Stimulated activated CD4-positive, alpha-beta T cell treated with anti-CD3 and anti-CD28 coated beads, Interleukin-12 subunit alpha, Interleukin-12 subunit beta, amount 100 ng/mL, for 24 hours (primary cell): ENCODE measurements at places on chromosomes 2 and 18.

- DNase-seq, result no peak
Measured at GRCh38 chr2:168555283-168555682, 99.2 kb downstream of the CERS6 start.

GRCh38 chr2:229230256-229230655 is 40.8 kb downstream of the PID1 start:
- DNase-seq, result no peak

GRCh38 chr2:226063704-226064440 is 664.4 kb downstream of the NYAP2 start:
- no peak for DNase-seq

- DNase-seq, result no peak
Measured at GRCh38 chr2:145484448-145485097, 964.7 kb upstream of the ZEB2 start.

- DNase-seq, result no peak
Measured at GRCh38 chr2:17821080-17821479, 4.8 kb downstream of the MSGN1 start.

DNA sequence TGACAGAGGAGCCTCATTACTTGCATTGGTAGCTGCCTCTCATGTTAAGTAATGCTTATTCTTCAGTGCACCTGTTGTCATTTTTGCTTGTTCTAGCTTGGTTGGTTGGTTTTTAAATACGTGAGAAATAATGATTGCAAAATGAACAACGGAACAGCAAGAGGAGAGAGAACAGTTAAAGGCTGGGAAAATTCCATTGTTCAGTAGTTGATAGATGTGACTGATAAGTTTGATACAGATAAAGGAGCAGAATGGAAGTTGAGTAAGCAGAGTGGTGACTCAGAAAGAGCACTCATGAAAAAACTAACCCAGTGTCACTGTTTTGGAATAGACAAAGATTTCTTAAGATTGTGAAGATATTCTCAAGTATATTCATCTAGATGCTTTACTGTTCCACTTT is 50.5 kb downstream of the MTA3 start:
- DNase-seq, result no peak

GRCh38 chr2:47493317-47494035 is 90.5 kb downstream of the MSH2 start:
- no peak for DNase-seq

- DNase-seq, result peak; percentile 46
Measured at GRCh38 chr2:234488913-234489451, 7.9 kb downstream of the ARL4C start.

- DNase-seq, result no peak
Measured at GRCh38 chr2:237592425-237592980, 2.0 kb upstream of the RAB17 start.

- DNase-seq, result no peak
Measured at GRCh38 chr2:33706410-33706809, 107.3 kb upstream of the FAM98A start.

DNA sequence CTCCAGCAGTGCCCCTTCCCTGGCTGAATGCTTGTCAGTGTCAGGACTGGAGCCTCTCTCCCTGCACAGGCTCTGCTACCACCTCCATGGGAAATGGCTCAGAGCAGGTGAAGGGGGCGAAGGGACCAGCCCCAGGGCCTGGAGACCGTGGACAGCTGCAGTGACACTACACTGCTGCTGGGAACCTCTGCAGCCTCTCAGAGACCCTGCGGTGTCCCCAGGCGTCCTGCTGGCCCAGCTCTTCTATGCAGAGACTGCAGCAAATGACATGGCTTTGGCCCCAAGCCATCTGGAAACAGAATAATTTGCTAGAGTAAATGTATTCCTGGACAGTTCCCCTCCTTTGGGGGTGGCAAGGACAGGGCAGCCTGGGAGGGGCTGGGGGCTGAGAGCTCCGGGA is 53.2 kb downstream of the CIB4 start:
- no peak for DNase-seq

- no peak for DNase-seq
Measured at GRCh38 chr18:47143899-47144485, 6.3 kb downstream of the HDHD2 start.

- DNase-seq, result no peak
Measured at GRCh38 chr2:103152556-103152955, 390.7 kb downstream of the TMEM182 start.

DNA sequence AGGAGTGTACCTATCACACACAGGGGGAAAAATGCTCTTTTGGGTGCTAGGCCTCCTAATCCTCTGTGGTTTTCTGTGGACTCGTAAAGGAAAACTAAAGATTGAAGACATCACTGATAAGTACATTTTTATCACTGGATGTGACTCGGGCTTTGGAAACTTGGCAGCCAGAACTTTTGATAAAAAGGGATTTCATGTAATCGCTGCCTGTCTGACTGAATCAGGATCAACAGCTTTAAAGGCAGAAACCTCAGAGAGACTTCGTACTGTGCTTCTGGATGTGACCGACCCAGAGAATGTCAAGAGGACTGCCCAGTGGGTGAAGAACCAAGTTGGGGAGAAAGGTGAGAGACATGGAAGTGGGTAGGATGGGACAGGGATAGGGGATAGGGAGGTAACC is 12.2 kb downstream of the DHRS9 start:
- DNase-seq, result no peak

DNA sequence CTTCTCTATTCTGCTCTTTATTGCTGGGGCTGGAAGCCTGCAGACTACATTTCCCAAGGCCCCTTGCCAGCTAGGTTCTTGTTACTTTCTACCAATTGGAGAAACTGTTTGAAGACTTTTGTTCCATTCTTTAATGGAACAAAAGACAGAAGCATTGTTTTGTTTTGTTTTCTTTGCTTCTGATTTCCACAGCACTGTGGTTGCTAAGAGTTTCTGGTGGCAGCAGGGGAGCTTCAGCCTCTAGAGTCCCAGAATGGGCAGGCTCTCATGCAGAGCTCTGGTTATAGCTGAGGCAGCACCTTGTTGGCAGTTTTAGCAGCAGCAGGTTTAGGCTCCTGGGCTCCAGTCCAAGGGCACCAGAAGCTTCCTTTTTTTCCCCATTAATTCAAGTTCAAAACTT is 234.3 kb downstream of the ETAA1 start:
- DNase-seq, result no peak

DNA sequence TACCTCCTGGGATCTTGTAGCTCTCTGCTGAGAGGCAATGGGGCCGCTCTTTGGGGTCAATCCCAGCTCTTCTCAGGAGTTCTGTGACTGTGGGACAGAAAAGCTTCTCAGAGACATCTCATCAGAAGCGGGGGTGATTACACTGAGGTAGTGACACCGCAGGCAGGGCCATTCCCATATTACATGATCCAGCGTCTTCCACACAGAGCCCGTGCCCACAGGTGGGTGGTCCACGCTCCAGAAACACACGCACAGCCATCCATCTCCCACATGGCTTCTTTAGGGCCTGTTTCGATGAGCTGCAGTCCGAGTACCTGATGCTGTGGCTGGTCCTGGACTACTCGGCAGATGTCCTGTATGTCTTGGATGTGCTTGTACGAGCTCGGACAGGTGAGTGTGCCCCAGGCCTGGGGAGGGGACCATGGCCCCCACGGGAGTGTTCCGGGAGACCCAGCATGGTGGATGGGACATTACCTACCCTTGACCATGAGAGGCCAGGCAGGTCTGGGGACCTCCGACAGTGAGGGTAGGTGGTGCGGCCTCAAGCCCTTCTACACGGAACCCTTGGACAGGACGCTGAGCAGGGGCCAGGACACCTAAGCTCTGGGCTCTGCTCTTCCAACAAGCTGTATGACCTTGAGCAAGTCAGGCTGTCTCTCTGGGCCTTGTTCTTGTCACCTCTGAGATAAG is 45.5 kb downstream of the CNGA3 start:
- DNase-seq, result no peak

- no peak for DNase-seq
Measured at GRCh38 chr2:19504400-19505198, 146.2 kb upstream of the OSR1 start.

DNA sequence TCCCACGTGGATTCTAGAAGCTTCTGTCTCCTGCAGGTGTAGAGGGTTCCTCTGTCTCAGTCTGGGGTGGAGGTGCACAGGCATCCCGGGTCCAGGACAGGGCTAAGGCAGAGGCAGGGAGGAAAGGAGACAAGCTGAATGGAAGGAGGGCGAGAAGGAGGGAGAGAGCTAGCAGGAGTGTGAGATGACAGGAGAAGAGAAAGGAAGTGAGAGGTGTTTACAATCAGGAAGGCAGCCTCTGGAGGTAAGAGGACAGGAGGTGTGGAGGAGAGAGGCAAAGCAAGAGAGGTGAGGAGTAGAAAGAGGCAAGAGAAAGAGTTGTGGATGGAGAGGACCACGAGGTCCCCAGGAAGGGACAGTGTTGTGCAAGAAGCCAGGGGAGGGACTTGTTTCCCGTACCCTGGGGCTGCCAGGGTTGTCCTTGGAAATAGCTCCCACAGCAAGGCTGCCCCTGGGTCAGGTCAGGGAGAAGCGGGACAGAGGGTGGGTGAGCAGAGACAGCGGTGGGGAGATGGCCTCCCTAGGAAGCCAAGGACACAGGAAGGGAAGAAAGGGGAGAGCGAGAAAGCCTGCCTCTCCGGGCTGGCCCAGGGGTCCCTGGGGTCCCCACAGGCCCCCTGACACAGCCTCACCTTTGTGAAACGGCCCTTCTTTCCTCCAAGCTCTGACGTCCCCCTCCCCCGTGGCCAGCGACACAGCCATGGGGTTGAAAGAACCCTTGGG is 136.9 kb downstream of the CYP26B1 start:
- no peak for DNase-seq

DNA sequence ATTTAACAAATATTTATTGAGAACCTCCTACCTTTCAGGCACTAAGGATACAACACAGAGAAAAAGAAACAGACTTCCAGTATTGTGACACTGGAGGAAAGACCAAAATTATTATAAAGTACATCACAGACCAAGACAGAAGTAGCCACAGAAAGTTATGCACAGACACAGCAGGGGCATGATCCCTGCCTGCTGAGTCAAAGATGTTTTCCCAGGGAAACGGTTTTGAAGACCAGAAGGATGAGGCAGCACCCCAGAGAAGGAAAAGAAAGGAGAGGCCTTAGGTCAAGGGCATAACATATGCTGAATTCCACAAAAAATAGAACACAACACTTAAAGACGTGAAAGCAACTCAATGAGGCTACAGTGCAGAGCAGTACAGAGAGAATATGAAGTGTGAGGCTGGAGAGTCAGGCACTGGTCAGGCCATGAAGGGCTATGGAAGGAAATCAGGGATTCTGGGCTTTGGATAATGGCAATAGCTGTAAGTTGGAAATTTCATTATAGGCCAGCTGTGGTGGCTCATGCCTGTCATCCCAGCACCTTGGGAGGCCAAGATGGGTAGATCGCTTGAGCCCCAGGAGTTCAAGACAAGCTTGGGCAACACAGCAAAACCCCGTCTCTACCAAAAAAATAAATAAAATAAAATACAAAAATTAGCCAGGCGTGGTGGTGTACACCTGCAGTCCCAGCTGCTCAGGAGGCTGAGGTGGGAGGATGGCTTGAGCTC is 8.2 kb downstream of the ADAM17 start:
- no peak for DNase-seq

- no peak for DNase-seq
Measured at GRCh38 chr2:3585261-3586109, 9.4 kb upstream of the COLEC11 start.

DNA sequence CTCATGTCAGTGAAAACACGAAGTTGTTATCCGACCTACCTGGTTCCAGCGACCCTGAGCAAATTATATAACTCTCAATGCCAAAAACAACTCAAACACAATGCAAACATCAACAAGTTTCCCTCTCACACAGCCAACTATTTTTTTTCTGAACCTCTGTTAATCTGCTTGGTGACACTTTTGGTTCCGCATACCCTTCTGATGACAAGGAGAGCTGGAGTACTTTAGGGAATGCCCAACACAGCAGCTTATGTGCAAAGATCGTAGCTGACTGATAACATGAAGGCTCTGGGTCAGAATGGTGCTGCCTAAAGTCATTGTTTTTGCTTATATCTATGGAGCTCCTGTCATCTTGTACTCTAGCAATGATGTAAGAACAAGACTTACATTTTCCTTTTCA is 72.7 kb upstream of the CCDC68 start:
- DNase-seq, result no peak

DNA sequence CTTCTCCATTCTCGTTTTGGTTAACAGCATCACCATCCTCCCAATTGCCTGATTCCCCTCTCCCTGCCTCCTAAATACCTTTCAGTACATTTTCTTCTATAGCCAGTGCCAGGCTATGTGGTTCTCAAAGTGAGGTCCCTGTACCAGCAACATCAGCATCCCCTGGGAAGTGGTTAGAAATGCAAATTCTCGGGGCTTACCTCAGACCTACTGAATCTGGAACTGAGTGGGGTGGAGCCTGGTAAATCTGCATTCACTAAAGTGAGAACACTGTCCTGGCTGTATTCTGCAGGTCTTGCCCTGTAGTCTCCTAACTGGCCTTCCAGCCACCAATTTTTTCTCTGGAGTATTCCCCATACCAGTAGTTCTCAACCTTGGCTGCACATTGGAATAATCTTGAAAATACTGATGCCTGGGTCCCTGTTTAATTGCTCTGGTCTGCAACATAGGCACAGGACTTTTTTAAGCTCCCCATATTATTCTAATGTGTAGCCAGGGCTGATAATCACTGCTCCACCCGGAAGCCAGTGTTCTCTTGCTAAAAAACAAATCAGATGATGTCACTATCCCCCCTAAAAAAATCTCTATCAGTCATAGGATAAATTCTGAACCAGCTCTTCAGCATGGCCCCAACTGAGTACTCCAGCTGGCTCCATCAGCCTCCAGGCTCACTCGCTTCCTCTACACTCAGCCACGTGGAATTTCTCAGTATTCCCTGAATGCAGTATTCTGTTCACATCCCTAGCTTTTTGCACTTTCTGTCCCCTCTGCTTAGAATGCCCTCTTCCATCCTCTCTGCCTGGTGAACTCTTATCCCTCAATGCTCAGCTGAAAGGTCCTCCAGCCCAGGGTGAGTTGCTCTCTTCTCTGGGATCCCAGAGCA is 98.4 kb downstream of the CDK15 start:
- DNase-seq, result no peak

GRCh38 chr18:48994044-48994651 is 43.4 kb upstream of the SMAD7 start:
- no peak for DNase-seq

- no peak for DNase-seq
Measured at GRCh38 chr2:68235090-68235489, 17.2 kb downstream of the PPP3R1 start.

DNA sequence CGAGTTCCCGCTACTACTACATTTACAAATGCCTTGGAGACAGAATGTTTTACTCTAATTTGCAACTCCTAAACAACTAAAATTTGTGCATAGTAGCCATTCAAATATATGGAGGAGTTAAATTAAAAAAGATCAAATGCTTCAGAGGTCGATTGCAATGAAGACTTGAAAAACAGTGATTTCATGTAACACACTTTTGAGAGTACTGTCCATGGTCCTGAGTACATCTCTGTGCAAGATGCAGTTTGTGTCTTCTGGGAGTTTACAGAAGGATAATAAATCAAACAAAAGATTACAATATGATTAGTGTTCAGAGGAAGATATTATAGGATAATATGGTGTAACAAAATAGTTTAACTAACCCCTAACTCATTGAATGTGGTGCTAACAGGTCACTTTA is 894.7 kb downstream of the TMEM182 start:
- DNase-seq, result no peak
